ENCODE measurements at places on chromosomes 13 and 19. TPM values are rescaled to one million over a fixed set of nuclear protein-coding genes. Genes with fewer than 3 reads are reported as not detected.
A peak's percentile ranks its signal among the peaks of the same experiment; 100 is the strongest.

DNA sequence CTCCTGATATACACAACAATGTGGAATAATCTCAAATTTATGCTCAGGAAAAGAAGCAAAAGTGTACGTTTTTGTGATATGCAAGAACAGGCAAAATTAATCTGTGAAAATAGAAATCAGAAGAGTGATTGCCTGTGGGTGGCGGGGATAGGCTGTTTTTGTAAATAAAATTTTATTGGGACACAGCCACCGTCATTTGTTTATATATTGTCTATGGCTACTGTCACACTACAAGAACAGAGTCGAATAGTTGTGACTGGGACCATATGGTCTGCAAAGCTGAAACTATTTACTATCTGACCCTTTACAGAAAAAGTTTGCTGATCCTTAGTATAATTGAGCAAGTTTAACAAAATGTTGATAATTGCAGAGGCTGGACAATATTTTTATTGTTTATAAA, 269.5 kb upstream of the HTR2A start:
- DNase-seq: no peak

OR7A5 gene
- total RNA-seq: 0.34 TPM

IGFL3 gene
- not detected for total RNA-seq

GRCh38 chr13:41588899-41589298, 131.5 kb downstream of the RGCC start:
- peak; percentile 98 for DNase-seq

DNA sequence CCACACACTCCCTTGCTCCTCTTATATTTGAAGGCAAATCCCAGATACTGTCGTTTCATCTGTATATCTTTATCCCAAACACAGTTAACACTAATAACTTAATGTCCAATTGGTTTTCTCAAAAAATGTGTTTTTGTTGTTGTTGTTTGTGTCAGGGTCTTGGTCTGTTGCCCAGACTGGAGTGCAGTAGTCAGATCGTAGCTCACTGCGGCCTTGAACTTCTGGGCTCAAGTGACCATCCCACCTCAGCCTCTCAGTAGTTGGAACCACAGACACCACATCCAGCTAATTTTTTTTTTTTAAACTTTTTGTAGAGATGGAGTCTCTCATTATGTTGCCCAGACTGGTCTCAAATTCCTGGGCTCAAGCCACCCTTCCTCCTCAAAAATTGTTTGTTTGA, 137.7 kb downstream of the PDS5B start:
- no peak for DNase-seq

NMRK2 gene
- total RNA-seq: not detected

DNA sequence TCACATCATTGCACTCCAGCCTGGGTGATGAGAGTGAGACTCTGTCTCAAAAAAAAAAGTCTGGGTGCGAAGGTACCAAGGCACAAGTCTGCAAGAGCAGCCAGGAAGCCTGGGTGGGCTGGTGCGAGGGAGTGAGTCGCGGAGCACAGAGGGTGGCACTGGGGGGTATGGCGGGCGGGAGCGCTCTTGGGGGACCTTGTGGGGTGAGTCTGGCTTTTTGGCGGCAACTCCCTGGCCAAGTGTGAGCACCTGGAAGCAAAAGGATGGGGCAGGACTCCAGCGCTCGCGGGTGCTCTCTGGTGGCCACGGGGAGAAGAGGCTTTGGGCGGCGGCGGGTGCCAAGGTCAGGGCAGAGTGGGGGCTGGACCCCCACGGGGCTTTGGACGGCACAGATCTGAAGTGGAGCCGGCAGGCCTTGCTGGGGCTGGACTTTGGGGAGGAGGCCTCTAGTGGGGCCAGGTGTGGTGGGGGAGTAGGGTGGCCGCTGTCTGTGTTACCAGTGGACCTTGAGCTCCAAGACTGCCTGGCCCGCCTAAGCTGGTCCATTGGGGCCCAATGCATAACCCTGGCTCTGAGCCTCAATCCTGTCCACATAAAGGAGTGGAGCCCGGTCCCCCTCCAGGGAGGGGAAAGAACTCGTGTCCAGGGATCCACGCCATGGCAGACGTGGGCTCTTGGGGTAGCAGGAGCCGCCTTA, 1.6 kb downstream of the P2RY11 start:
- DNase-seq: no peak

CHST8 gene
- not detected for total RNA-seq

DNA sequence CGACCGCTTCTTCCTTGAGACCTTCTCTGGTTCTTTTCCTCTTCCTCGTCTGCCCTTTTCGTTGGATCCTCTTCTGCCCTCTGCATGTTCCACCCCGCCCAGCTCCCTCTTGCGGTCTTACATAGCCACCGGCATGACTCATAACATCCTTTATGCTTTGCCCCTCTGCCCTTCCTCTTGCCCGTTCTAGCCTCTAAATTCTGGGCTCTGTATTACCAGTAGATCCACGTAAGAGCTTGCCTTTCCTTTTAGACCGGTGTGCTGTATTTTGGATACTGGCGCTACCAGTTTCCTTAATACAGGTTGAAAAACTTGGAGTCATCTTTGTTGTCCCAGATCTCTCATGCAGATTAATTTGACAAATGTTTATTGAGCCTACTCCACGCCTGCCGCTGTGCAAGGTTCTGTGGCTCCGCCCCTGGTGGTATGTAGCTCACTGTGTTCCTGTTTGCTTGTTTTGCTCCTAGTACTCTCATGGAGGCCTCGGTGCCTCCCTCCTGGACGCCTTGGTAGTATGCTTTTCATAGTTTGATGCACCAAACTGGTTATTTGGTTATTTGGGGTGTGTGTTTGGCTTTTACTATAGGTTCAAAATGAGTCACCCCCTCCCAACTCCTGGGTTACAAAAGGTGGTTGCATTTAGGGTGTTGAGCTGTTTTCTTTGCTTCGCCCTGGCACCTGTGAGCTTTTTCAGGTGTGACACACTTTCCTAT, 1.7 kb downstream of the GTF3A start:
- peak; percentile 81 for DNase-seq

GSX1 gene
- total RNA-seq: not detected

- DNase-seq: no peak
Observed at GRCh38 chr19:13139633-13140311, 10.4 kb downstream of the STX10 start.

DNA sequence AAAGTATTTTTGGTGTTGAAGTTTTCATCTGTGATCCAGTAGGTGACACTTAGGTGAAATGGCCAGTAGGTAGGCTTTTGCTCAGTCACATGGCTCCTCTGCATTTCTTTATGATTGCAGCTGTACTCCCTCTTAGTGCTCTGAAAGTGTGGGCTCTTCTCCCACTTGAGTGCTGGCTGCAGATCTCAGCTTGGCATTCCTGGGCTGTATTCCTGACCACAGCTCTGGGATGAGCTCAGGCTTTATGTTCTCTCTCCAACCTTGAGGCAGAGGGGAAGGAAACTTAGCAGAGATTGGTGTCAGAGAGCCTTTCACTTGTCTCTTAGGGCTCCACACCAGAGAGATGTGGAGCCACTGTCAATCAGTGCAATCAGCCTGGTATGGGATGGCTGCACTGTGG, 254.3 kb downstream of the NDFIP2 start:
- peak; percentile 39 for DNase-seq

GRCh38 chr13:106182404-106182803, 353.1 kb downstream of the EFNB2 start:
- peak; percentile 95 for DNase-seq

DNA sequence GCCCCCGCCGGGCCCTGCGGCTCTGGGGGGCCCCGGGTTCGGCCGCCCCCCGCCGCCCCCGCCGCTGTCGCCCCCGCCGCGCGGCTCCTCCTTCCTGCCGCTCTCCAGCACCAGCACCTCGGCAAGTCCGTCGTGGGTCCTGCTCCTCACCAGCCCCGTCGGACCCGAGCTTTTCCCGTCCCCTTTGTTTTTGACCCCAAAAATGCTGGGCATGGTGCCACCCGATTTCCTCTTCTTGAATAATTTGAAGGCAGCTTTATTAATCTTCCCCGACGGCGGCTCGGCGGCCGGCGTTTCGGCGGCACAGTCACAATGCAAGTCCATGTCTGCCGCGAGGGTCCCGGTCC, 945 bp downstream of the AMER2 start:
- DNase-seq: no peak

ZBTB32 gene
- total RNA-seq: not detected

VPS36 gene
- total RNA-seq: 43.9 TPM

- DNase-seq: no peak
Observed at GRCh38 chr19:30804751-30805150, 432.6 kb downstream of the ZNF536 start.

GRCh38 chr19:21602082-21602658, 96.8 kb downstream of the ZNF429 start:
- DNase-seq: no peak

DNA sequence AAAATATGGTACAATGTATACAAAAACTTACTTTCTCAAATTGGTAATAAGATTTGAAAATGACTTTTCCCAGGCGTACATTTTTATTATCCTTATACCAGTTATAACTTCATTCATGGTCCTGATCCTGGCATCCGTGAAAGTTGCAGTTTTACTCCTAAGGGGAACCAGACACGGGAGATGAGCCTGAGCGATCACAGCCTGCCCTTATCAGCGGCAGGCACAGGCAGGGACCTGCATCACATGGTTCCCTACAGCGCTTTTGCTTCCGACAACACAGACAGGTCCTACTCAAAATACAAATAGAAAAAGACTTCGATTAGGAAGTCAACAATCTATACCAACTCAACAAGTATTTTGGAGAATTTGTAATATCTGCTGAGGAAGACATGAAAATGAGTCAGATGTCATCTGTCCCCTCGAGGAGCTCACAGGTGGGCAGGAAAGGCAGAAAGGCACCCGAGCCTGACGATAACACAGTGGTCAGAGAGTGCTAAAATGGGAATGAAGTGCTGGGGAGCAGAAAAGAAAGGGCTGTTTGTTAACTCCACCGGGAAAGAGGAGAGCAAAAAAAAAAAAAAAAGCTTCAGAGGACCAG, 93.4 kb downstream of the ABCC4 start:
- DNase-seq: no peak

GRCh38 chr13:75961911-75962310, 325.8 kb downstream of the LMO7 start:
- DNase-seq: no peak

CCNA1 gene
- total RNA-seq: 1.8 TPM

- no peak for DNase-seq
Observed at GRCh38 chr19:47613165-47614020, 4.5 kb downstream of the BICRA start.

GRCh38 chr13:49806126-49806536, 13.6 kb upstream of the KPNA3 start:
- no peak for DNase-seq

GDF15 gene
- total RNA-seq: 147 TPM

DNA sequence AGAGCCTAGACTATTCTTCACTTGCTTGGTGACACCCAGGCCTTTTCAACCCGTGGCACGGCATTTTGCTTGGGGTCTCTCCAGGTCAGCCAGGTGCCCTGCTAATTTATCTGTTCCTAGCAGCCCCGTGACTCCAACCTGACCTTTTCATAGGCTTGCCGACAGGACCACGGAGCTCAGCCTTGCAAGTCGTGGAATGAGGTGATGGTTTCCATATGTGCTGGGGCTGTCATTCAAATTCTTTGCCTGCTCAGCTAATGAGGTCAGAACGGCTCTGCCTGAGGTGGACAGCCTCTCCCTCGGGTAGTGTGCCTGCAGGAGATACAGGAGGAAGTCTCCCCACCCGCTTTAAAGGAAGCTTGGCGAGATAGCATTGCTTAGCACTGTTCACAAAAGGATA, 61.0 kb downstream of the SHISA2 start:
- DNase-seq: no peak

- DNase-seq: no peak
Observed at GRCh38 chr13:32147976-32148375, 116.4 kb downstream of the FRY start.

CRTC1 gene
- total RNA-seq: 2.0 TPM

- DNase-seq: peak; percentile 13
Observed at GRCh38 chr19:623974-624373, 9.4 kb downstream of the POLRMT start.

RNF225 gene
- total RNA-seq: not detected

DNA sequence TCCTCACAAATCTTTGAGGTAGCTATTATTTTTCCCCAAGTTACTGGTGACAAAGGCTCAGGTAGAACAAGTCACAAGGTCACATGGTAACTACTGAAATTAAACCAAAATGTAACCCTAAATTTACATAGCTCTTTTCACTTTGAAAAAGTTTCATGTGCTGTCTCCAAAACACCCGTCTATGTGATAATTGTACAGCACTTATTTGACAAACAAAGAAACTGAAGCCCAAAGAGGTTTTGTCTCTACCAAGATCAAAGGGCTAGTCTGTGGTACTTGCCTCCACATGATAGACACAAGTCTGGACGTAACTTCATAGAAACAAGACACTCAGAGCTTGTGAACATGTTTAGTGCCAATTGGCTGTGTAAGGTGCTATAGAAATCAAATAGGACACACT, 108.3 kb downstream of the SACS start:
- DNase-seq: no peak

FDX2 gene
- 61.0 TPM for total RNA-seq

GRCh38 chr19:39943586-39943985, 9.2 kb upstream of the FCGBP start:
- DNase-seq: no peak

DNA sequence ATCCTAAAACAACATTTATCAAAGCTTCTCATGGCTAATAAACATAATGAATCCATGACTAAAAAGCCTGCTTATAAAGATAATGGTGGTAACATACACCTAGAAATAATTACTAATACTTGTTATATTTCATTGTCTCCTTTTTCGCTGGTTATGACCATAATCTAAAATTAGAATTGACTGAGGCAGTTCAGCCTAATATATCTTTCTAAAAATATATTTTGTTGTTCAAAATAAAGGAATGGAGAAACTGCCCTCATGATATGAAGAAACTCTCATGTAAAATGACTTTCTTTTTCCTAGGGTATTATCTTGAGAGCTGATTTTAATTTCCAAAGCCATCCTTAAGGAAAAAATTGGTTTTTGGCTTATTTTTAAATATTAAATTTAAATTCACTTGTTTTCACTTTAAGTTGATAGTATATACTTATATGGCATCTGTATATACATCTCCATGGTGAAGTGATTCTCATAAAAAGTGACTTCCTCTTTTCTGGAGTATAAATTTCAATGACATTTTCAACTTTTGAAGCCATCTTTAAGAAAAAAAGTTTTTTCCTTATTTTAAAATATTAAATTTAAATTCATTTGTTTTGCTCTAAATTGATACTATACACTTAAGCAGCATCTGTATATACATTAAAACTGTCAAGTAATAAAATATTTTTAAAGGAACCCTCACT, 204.6 kb downstream of the VWA8 start:
- DNase-seq: no peak

DNA sequence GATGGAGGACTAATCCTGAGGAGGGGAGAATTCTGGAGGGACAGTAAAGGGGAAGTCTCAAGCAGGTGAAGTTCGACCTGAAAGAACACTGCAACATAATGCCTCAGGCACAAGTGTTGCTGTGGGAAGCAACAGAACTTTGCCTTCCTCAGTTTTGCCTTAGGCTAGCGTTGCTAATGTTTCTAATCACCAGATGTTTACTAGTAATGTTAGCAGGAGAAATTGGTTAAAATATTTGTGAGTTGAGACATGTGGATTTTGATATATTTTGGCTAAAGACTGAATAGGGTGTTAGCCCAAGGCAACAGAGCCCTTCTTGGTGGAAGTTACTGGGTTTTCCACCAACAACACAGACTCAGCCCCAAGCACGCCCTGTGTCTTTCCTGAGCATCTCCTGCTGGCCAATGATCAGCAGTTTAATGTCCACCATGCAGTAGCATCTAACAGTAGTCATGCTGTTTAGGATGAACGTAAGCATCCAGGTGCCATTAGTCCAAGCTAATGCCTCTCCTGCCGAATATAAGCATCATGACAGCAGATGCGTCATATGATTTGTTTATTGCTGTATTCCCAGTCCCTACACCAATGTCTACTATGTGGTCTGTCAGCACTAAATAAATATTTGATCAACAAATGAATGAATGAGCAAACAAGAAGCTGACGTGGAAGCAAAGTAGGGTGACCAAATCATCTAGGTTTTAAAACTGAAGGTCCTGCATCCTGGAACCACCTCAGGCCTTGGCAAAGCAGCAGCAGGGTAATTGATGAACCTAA, 511.9 kb upstream of the HTR2A start:
- DNase-seq: no peak
